ENCODE measurements at places on chromosomes 5 and 9.

DNA sequence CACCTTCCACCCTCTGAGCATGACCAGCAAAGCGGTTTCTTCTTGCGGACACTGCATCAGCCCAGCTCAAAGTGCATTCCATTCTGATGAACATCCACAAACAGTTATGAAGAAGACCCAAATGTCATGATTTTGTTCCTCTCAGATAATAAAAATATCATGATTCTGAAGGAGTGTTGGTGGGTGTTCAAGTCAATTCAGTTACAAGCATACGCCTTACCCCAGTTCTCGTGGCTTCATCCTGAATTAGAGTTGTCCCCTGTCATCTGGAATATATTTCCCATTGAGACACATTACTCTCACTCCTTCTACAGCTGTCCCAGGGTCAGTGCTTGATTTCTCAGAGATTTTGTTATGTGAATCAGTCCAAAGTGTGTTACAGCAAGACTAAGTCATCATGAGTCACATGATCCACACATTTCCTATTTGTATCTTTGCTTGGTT lies 325.4 kb downstream of the RFX3 start:
- DNase-seq = no peak

DNA sequence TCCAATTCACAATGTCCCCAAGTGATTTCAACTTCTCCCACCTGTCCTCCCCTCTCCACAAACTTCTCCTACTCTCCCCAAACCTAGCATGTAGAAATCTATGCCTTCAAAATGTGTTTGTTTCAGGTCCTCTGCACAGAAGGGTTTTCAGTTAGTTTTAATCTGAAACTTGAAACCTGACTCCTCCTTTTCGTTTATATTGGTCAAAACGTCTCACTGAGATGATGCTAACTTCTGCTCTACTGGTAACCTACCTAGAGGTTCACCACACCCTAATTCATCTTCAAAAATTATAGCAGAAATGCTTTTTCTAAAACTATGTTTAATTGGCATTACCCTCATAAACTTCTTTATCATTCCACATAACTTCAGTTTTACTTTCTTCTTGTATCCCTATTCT lies 401.8 kb upstream of the ADAMTS16 start:
- no peak for DNase-seq

GRCh38 chr5:149683964-149684363 lies 46.1 kb upstream of the PPARGC1B start:
- DNase-seq = no peak

GRCh38 chr5:137075163-137075970 lies 423.8 kb downstream of the SPOCK1 start:
- DNase-seq = no peak

GRCh38 chr9:14515049-14515448 lies 178.2 kb downstream of the ZDHHC21 start:
- no peak for DNase-seq

DNA sequence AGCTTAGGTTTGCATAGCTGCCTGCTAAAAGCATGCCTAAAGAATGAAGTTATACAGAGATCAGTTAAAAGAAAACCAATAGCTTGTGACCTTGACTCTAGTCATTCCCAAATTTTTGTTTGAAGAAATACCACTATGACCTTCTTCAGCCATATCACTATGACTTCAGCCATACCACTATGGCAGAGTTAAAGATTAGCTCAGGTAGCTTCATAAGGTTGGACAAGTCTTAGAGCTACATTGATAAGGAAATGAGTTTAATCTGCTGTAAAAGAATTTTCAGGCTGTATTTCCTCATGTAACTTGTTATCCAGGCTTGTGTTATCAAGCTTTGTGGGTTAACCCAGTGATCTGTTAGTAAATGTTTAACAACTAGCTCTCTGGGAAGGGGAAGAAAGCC lies 30.7 kb downstream of the C6 start:
- DNase-seq = no peak

DNA sequence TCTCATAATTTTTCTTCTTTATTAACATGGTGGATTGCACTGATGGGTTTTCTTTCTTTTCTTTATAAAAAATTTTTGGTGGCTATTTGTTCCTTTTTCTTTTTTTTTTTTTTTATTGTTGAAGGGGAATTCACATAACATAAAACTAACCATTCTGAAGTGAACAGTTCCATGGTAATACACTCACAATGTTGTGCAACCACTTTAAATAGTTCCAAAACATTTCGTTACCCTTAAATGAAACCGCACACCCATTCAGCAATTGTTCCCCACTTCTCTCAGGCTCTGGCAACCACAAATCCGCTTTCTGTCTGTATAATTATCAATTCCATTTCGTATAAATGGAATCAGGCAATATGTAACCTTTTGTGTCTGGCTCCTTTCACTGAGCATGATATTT lies 11.7 kb upstream of the SETX start:
- DNase-seq = no peak

GRCh38 chr9:104746798-104747197 lies 685 bp upstream of the NIPSNAP3A start:
- DNase-seq = no peak

DNA sequence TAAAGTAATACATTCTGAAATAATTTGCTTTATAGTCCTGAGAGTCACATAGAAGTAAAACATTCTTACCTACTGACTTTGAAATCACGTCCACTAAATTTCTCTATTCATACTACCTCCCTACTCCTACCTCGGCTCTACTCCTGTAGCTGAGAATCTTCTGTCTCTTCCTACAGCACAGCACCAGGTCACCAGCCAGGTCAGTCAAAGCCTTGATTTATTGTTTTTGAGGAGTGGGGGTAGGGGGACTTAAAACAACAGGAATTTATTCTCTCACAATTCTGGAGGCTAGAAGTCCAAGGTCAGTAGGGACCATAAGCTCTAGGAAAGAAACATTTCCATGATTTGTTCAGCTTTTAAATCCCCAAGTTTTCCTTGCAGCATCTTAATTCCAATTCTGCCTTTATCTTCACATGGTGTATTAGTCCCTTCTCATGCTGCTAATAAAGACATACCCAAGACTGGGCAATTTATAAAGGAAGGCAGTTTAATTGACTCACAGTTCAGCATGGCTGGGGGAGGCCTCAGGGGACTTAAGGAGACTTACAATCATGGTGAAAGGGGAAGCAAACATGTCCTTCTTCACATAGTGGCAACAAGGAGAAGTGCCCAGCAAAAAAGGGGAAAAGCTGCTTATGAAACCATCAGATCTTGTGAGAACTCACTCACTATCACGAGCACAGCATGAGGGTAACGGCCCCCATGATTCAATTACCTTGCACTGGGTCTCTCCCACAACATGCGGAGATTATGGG lies 49.6 kb upstream of the CCNG1 start:
- no peak for DNase-seq

DNA sequence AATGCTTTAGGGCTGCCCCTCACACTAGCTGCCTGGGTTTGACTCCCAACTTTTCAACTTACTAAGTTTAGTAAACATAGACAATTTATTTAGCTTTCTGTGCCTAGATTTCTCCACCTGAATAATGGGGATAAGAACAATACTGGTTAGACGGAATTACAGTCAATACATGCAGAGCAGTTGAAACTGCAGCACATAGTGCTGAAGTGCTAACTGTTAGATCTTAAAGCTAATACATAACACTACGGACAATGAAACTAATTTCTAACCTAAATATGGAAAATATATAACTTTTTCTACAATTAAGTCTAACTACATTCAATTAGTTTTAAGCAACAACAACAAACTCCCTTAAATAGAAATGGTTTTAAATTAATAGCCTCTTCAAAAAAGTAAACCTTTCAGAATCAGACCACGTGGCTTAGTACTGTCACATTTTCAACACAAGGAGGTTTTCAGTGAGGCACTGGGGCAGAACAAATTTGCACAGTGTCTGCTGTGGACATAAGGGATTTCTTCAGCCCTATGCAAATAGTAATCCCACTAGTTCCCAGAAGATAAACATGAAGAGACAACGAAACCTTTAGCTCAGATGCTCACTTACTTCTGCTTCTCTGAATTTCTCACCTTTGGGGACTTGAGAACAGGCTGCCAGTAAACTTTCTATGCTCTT lies 293.4 kb downstream of the EDIL3 start:
- DNase-seq = no peak

GRCh38 chr5:153991168-153991567 lies 47.5 kb downstream of the FAM114A2 start:
- DNase-seq = no peak

DNA sequence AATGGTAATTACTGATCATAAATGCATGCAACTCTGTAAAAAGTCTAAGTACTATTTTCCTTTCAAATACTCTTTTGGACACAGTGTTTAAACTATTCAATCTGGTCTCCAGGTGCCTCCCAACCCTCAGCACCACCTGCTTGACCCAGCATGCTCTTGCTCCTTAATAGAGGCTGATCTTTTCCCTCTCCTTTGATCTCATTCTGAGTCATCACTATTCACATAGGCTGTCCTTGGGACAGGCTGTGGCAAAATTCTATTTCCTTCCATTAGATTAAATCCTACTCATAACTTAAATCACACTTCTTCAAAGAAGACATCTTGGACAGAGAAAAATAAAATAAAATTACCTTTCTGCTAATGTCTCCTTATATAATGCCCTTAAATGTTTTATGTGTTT lies 199.4 kb upstream of the ST8SIA4 start:
- no peak for DNase-seq

DNA sequence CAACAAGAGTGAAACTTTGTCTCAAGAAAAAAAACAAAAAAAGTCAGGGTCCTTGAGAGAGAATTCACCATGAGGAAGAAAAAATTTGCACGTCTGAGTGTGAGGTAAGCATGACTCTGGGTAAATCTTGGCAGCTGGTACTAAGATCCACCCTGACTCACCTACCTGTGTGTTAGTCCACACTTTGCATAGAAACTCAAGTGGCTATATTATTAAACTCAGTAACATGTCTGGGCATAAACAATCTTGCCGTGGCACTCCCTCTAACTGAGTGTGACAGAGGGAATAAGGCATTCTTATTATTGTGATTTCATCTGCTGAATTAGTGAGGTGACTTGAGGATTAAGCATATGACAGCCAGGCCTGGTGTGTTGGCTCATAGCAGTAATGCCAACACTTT lies 259.4 kb upstream of the VLDLR start:
- no peak for DNase-seq

DNA sequence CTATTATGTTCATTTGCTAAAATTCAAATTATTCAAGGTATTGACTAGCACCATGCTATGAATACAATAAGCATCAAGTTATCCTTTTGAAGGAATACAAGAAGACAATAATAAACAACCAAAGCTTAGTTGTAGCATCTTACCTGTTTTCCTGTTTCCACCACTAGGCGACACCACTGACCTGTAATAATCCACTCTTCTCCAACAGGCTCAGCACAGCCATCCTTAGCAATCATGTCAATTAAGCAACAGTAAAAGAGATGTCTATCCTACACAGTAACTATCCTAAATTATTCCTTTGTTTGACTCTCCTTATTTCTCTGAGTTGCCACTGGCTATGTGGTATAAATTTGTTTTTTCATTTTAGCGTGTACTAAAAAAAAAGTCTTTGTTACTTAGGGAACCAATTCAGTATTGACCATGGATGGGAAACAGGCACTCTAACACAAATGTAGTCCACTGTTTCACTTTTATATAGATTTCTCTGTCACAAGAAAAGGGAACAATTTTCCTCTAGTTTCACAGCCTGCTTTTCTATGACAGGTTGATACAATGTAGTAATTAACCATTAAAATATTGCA lies 46.2 kb downstream of the PCA3 start:
- peak; percentile 7 for DNase-seq

GRCh38 chr9:137310189-137311052 lies 8.3 kb upstream of the NRARP start:
- DNase-seq = no peak

GRCh38 chr9:110650261-110650660 lies 18.3 kb upstream of the MUSK start:
- no peak for DNase-seq

DNA sequence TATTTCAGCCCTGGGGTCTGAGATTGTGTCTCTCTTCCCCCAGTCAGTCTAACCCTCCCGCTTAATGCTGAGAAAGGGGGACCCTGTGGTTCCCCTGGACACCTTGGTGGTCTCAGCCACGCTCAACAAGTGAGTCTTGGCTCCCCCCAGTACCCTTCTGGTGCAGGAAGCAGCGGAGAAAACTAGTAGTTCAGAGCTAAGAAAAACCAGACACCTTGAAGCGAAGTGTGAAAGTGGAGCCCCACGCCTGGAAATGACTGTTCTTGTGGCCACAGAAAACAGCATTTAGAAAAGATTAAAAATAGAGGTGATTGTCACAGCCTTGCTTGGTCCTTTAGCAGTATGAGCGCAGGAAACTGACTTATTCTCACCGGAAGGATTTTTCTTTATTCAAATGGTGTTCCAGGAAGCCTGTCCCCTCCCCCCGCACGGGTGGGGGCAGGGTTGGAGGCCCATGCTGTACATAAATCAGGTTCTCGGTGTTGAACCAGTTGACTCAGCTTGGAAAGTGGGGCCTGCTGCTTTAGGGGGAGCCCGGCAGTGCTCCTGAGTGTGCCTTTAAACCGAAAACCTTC lies 8.1 kb downstream of the ARPC5L start:
- no peak for DNase-seq

DNA sequence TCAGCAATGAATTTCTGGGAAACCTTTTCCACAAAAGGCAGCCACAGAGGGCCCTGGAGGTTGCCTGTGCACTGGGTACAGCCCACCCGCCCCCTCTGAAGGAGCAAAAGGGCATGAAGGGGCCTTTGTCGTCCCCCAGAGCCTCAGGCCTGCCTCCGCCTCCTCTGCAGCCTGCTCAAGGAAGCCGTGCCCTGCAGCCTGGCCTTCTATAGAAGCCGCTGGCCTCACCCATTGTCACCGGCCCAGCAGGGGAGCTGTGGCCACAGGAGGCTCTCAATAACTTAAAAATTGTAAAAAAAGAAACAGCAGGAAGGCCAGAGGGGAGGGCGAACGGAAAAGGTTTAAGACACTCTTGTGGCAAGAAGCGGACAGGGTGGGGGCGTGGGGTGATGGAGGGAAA lies 213.3 kb downstream of the IRX2 start:
- no peak for DNase-seq

- no peak for DNase-seq
Measured at GRCh38 chr9:130383350-130383715, 61.4 kb upstream of the ASS1 start.

GRCh38 chr9:119412399-119412798 lies 43.2 kb upstream of the BRINP1 start:
- no peak for DNase-seq

GRCh38 chr5:139658928-139659667 lies 10.9 kb downstream of the CXXC5 start:
- DNase-seq = no peak

- DNase-seq = no peak
Measured at GRCh38 chr5:15073453-15073852, 201.9 kb upstream of the ANKH start.

- no peak for DNase-seq
Measured at GRCh38 chr5:61618577-61618976, 286.5 kb downstream of the ZSWIM6 start.

Data from substantia nigra (tissue), 51 donors.